NCI-H1436 treated with DMSO at 0.1 percent for 48 hours (cell line): ENCODE measurements at places on chromosomes 2 and 18.

DNA sequence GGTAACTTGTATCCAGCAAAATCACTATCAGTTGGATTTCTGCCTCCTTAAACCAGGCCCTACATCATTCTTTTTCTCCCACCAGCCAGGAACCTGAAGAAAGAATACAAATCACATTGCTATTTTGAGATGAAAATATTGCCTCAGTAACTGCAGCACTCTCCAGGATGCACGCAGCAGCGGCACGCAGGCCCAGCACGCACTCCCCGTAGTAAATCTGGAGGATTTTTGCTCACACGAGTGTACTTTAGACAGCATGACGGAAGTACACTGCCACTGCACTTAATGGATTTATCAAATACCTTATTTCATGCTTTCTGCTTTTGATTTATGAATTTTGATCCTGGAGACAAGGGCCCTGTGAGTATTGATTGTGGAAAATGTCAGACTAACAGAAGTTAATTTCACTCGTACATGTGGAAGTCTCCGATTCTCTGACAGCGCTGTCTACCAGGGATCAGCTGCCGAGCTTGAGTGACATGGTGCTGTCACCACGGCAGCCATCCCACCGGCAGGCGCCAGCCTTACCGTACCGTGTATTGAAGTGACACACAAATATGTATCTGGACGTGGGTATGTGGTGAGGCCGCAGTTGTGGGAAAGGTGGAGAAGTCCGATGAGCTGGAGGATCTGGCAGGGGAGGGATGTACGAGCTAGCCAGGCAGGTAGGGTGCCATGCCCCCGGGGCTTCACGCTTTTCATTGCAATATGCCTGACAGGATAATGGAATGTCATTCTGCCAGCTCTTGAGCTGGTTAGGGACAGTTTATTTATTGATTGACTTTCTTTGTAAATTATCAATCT lies 863.7 kb downstream of the GALR1 start:
- DNase-seq: no peak

DNA sequence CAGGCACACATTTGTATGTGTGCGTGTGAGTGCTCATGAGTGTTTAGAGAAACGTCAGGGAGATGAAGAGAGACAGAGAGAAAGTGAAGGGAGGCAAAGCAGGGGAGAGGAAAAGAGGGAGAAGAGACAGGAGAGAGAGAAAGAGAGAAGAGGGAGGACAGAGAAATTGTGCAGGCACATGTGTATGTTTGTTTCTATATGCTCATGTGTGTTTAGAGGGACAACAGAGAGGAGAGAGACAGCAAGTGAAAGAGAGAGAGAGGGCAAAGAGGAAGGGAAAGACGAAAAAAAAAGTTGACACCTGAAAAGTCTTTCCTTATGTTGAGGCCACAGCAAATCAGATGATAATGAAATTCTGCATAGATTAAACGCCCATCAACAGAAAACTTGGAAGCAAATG lies 541.1 kb downstream of the TNS1 start:
- no peak for DNase-seq

- no peak for DNase-seq
These were observed 109.9 kb downstream of the MSTN start for GRCh38 chr2:189952536-189953109.

DNA sequence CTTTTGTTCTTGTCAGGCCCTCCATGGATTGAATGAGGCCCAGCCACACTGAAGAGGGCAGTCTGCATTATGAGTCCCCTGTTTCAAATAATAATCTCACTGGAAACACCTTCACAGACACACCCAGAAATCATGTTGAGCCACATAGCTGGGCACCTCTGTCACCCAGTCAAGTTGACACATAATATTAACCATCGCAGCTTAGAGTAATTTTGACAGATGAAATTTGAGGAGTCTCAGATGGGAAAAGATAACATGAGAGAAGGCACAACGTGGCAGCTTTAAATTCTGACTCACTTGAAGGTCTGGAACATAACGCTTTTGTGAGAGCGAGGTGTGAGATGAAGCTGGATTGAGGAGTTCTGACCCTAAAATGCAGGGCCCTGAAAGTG lies 70.9 kb upstream of the TMEM87B start:
- DNase-seq: no peak

GRCh38 chr2:202084265-202084664 lies 11.2 kb downstream of the KIAA2012 start:
- DNase-seq: no peak

- no peak for DNase-seq
These were observed 15.2 kb downstream of the RAMP1 start for GRCh38 chr2:237874585-237875161.

DNA sequence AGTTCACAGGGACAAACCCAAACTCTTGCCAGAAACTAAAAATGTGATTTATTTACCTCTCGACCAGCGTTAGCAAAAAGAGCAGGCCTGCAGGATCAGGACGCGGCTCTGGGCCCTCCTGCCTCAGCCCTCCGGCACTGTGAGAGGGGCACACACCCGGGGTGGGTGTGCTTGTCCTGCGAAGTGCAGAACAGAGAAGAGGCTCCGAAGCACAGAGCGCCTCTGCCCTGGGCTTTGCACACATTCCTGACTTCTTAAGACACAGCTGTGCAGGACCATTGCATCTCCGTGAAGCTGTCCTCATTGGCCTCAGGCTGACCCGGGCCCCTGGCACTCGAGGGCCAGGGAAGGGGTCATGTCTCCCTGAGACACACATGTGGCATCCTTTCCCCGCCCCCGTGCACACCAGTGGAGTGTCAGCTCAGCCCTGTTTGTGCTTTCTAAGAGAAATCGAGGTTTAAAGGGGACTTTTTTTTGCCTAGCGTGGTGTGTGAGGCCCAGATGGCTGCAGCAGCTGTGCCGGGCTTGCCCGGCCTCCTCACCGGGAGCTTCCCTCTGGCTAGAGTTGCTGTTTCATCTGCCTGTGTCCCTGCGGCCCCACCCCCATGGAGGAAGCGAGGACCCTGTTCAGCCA lies 9.9 kb upstream of the NFATC1 start:
- no peak for DNase-seq

GRCh38 chr2:192398236-192398635 lies 203.5 kb upstream of the TMEFF2 start:
- no peak for DNase-seq

- DNase-seq: no peak
These were observed 233.9 kb upstream of the LRATD1 start for GRCh38 chr2:14398641-14399040.

DNA sequence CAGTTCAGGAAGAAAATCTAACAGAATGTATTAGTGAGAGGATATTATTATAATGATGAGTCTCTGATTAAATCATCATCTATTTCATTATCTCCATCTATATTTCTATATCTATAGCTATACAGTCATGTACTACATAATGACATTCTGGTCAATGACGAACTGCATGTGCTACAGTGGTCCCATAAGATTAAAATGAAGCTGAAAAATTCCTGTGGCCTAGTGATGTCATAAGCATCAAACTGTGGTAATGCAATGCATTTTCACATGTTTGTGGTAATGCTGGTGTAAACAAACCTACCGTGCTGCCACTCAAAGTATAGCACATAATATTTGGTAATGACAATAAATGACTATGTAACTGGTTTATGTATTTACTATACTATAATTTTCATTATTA lies 1127.9 kb upstream of the CHAC2 start:
- DNase-seq: no peak

- DNase-seq: no peak
These were observed 199.3 kb downstream of the MEMO1 start for GRCh38 chr2:31811482-31811881.

- no peak for DNase-seq
These were observed 7.5 kb upstream of the MCFD2 start for GRCh38 chr2:46923041-46923528.

- no peak for DNase-seq
These were observed 232.8 kb downstream of the PIK3C3 start for GRCh38 chr18:42187611-42188380.

- DNase-seq: no peak
These were observed 62.6 kb downstream of the ODC1 start for GRCh38 chr2:10385501-10385900.

GRCh38 chr2:231648579-231649174 lies 56.0 kb downstream of the TEX44 start:
- DNase-seq: no peak

GRCh38 chr2:71759060-71759459 lies 305.7 kb downstream of the DYSF start:
- DNase-seq: no peak

- no peak for DNase-seq
These were observed 28.4 kb downstream of the TMEM37 start for GRCh38 chr2:119460076-119460475.

GRCh38 chr2:58739033-58739432 lies 497.9 kb upstream of the FANCL start:
- no peak for DNase-seq

DNA sequence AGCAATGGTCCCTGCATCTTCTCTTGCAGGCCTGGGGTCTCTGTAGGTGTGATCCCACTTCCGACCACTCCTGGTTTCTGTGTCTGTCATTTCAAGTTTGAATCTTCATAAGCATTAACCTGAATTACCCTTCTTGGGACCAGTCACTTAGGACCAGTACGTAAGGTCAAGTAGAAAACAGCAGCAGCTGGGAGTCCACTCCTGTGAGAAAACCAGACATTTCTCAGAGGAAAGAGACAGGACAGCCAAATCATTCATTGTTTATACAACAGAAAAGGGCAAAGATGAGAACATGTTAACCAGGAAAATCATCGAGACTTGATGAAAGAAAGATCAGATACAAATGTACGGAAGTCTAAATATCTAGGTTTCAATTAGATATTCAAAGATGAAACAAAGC lies 163.0 kb downstream of the MREG start:
- DNase-seq: no peak

GRCh38 chr2:57141269-57141668 lies 905.3 kb upstream of the VRK2 start:
- DNase-seq: no peak
